CD8-positive, alpha-beta T cell (primary cell): ENCODE measurements at places on chromosomes 2 and 18.

GRCh38 chr2:203996692-203997091 lies 60.1 kb downstream of the ICOS start:
- no peak for DNase-seq

DNA sequence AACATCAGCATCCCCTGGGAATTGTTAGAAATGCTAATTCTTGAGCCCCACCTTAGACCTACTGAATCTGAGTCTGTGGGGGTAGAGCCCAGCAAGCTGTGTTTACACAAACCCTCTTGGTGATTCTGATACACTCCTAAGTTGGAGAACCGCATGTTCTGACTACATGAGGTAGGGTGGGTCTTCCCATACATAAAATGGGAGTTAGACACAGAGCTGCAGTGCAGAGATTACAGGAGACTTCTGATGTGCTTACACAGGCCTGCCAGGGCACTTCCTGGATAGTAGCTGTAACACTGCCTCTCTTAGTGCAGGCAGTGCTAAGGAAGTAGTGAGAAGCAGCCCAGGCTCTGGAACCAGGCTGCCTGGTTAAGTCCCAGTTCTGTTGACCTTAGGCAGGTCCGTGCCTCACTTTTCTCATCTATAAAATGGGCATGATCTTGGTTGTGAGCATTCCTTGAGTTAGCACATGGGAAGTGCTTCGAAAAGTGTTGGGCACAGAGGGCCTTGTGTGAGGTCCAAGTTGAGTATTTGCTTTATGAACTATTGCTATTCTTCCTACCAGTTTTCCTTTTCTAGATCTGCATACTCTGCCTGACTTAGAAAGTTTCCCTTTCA lies 67.3 kb downstream of the GLI2 start:
- DNase-seq = no peak

- no peak for DNase-seq
Observed at GRCh38 chr2:15624903-15625302, 33.2 kb downstream of the DDX1 start.

GRCh38 chr18:44725300-44726058 lies 44.8 kb downstream of the SETBP1 start:
- peak; percentile 16 for DNase-seq

DNA sequence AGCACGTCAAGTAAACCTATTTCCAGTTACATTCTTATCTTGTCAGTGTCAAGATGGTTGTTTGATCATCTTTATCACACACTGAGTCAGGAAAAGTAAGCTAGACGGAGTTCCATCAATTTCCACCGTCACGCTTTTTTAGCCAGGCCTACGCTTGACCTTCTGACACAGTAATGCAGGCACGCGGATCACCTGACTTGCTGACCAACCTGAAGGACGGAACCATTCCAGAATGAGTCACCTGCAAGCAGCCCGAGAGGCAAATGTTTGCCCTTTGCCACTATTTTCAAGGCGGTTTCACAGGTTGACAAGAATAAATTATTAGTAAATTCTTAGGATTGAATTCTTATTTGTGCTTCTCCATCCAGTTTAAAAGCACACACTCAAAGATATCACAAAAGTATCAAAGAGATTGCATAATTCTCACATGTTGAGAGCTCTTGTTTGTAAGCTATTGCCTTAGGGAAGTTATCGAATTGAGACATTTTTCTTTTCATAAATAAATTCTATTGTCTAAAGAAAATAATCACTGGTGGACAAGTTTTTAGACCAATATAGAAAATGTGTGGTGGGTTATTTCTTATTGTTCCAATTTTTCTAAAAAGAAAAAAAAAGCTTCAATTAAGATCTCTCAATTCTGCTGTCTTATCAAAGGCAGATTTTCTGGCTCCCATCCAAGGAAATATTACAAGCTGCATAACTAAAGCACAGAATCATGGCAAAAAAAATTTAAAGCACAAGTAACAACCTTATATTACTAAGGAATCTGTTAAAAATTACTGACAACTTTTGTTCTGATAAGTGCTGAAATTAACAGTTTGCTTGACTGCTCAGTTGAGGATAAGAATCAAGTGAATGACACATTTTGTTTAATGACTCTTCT lies 31.9 kb downstream of the UXS1 start:
- DNase-seq = peak; percentile 35

DNA sequence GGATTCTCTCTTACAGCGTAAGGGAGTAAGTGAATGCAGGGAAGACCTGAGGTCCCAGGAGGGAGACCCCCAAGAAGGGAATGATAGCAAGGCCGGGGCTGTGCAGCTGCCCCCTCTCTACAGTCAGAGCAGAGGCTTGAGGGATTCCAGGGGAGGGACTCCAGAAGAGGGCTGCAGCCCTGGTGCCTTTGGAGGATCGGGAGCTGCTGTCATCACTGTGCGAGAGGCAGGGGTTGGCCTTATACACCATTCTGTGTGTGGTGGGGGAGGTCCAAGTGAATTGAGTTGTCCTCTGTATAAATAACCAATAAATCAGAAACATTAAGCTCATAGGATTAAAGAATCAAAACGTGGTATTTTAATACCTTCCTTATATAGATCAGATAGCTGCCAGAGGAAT lies 114.9 kb downstream of the GLI2 start:
- DNase-seq = no peak

- no peak for DNase-seq
Observed at GRCh38 chr2:81206216-81206615, 901.7 kb upstream of the LRRTM1 start.

DNA sequence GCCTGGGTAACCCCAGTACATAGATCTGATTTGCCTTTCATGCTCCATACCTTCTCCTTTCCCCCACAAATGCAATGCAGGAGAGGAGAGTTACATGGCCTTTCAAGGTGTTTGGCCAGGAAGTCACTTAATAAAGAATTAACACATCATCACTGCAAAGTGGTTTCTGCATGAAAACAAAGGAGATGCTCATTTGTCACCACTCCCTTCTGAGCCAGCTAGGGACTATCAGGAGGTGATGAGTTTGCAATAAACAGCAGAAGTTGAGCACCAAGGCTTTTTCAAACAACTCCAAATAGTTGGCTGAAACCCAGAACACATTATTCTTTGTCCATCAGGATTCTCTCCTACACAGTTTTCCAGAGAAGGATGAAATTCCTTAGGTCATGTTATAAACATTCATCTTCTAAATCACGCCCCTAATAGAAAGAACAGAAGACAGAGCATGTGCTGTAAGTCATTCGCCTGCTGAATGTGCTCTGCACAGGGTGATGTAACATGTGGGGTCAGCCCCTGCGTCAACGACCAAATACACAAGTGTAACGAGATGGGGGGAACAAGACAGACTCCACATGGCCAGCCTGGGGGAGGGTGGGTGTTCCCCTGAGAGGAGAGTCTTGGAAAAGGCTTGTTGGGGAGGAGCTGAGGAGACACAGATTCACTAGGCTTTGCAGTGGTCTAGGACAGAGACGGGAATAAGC lies 87.3 kb upstream of the RMDN2 start:
- DNase-seq = no peak
